Esophagus squamous epithelium (tissue), 5 donors: ENCODE measurements at places on chromosomes 1 and 21.

DNA sequence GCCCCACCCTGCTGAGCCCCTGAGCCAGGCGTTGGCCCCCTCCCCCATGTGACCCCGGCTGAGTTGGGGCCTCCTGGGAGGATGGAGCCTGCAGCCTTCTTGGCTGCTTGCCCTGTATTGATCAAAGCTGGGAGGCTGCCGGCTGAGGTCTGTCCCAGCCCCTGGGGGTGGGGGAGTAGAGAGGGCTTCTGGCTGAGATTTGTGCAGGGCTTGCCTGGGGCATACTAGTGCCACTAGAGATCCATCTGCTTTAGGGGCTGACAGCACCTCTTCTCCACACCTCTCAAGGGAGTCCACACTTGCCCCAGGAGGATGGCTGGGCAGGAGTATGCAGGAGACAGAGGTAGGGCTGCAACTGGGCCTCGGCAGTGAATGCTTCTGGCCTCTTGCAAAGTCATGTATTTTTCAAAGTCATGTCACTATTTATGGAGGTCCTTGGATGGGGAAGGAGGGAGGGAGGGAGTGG is 53.6 kb upstream of the SSBP3 start:
- no peak for DNase-seq

- no peak for DNase-seq
These were observed 107.3 kb downstream of the HMGB4 start for GRCh38 chr1:33971018-33971710.

DNA sequence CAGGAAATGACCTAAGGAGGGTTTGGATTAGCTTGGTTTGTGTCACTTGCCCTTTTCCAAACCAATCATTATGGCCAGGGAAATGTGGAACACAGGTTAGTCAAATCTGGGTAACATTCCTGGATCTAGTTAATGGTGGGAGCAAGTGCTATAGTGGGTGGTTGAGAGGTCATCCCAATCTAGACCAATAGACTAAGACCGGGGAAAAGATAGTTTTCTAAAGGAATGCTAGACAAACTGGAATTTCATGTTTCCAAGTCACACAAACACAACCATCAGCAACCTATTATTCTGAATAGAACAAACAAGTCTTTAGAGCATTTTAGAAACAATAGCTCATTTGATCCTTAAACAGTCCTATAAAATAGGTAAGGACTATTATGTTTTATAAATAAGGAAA is 4.3 kb upstream of the MAN1A2 start:
- no peak for DNase-seq

DNA sequence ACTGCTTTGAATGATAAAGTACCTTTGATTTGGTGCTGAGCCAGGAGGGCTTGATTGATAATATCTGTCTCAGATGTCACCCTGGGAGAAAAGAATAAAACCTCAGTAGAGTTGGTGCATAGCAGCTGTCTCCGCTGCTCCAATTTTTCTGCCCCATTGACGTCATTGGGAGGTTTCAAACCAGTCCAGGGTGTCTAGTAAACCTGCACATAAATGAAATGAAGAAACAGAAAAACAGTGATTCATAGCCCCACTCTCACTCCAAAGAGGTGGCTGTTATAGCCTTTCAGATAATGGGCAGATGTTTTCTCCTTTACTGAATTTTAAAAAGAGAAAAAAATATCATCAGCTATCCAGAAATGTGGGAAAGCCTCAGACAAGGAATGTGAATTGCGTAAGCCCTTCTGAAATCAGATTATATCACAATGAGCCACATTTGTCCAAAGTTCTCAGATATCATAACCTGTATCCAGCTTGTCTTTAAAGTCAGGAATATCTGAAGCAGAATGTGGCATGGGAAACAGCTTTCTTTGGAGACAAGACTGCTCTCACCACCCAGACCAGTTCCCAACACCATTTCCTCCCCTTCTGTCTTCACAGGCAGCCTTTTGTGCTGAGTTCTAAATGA is 351.3 kb upstream of the SGIP1 start:
- DNase-seq = no peak

- no peak for DNase-seq
These were observed 14.0 kb upstream of the FOXO6 start for GRCh38 chr1:41347276-41347675.

- no peak for DNase-seq
These were observed 495.1 kb downstream of the SETD4 start for GRCh38 chr21:35565204-35565611.

GRCh38 chr1:110208916-110209645 is 1.0 kb upstream of the KCNC4 start:
- DNase-seq = no peak

DNA sequence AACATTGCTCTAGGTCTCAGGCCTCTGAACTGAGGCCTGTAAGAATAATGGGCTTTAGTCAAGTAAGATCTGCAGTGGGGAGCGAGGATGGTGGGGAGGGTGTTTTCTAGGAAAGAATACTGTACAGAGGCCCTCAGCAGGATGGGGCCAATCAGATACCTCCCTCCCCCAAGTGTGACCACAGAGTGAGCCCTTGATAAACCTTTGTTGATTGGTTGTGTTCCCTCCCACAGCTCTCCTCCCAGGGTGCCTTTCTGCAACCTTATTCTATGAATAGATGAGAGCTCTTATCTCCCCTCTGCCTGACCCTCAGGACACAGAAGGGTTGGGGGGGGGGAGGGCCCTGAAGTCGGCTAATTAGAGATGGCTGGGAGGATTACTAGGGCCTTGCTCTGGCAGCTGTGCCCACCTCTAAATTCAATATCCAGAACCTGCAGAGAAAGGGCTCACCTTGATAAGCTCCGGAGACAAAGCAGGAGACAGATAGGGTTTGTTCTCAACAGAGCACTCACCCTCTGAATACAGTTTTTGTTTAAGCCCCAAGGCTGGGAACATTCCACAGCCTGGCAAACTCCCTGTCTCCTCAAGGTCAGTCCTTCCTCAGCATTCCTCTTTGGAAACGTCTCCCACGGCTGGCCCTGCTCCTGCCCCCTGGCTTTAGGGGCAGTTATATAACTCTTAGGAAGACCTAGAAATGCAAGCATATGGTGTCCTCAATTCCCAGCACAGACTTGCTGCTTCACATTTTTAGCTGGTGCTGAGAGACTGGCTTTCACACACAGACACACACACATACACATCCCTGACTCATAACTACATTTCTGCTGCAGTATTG is 42.9 kb downstream of the ATP1A1 start:
- no peak for DNase-seq

GRCh38 chr1:110153407-110153950 is 3.2 kb downstream of the SLC6A17 start:
- DNase-seq = no peak

GRCh38 chr1:67748630-67749029 is 63.6 kb downstream of the GADD45A start:
- no peak for DNase-seq

- DNase-seq = no peak
These were observed at the start of gene ADAMTSL4 for GRCh38 chr1:150548632-150549495. ADAMTSL4 (plus strand) TSS chr1:150549408; CDS start chr1:150552289, 2,881 bp downstream.

- DNase-seq = no peak
These were observed 15.6 kb upstream of the SRP9 start for GRCh38 chr1:225762002-225762441.

GRCh38 chr21:43581453-43581852 is 77.8 kb downstream of the HSF2BP start:
- DNase-seq = no peak

- no peak for DNase-seq
These were observed 460.1 kb upstream of the RUNX1 start for GRCh38 chr21:35509001-35509704.

- DNase-seq = no peak
These were observed 840.0 kb upstream of the B3GALT2 start for GRCh38 chr1:194026422-194026821.

GRCh38 chr1:7315946-7316345 is 455.1 kb upstream of the VAMP3 start:
- no peak for DNase-seq

GRCh38 chr1:200921571-200922110 is 26.9 kb downstream of the INAVA start:
- no peak for DNase-seq

- peak; percentile 4 for DNase-seq
These were observed 50.5 kb upstream of the PPP2R5A start for GRCh38 chr1:212234431-212235395.

- DNase-seq = no peak
These were observed 16.7 kb downstream of the PCSK9 start for GRCh38 chr1:55055951-55056631.

DNA sequence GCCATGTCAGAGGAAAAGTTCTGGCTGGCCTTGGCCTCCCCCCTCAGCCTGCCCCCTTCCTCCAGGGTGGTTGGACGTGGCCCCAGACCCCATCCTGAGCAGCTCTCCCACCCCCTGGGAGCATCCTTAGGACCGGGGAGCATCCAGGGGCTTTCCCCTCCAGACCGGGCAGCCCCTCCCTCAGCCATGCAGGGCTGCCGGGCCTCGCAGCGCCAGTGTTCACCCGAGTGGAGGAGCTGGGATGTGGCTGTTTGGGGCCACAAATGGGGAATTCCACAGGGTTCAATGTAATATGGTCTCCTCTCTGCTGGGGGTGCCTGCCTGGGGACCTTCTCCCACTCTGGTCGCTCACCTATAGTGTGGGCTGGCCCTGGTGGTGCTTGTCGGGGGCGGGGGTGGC is 4.2 kb upstream of the PFKL start:
- no peak for DNase-seq

DNA sequence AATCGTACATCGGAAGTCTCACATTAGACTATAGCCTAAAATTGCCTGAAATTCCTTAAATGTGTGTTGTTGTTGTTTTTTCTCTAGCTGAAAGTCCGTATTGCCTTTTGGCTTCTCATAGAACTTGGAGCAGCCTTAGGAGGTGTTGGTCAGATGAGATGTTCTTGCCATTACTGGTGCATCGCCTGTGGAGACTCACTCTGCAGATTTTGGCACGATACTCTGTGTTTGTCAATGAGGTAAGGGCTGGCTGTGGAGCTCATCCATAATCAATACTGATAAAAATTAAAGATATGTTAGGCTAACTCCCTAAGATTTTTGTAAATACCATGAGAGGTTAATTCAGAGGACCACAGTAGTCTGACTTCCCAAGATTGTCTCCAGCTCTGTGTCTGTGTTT is 28.9 kb downstream of the AGT start:
- no peak for DNase-seq

DNA sequence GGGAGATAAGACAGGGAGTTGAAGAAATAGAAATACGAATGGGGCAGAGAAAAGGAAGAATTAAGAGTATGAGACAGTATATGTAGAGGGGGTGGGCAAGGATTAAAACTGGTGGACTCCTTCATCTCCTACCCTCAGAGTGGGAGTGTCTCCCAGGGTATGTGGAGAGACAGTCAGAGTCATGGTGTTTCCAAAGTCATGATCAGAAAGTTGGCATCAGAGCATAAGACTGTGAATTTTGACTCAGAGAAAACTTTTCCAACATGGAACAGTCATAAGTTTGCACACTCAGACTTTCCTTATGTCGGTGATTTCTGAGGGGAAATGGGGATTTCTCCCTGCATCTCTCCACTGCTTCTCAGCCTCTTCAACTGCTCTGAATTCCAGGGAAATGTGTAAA is 2.4 kb downstream of the CD84 start:
- DNase-seq = no peak

DNA sequence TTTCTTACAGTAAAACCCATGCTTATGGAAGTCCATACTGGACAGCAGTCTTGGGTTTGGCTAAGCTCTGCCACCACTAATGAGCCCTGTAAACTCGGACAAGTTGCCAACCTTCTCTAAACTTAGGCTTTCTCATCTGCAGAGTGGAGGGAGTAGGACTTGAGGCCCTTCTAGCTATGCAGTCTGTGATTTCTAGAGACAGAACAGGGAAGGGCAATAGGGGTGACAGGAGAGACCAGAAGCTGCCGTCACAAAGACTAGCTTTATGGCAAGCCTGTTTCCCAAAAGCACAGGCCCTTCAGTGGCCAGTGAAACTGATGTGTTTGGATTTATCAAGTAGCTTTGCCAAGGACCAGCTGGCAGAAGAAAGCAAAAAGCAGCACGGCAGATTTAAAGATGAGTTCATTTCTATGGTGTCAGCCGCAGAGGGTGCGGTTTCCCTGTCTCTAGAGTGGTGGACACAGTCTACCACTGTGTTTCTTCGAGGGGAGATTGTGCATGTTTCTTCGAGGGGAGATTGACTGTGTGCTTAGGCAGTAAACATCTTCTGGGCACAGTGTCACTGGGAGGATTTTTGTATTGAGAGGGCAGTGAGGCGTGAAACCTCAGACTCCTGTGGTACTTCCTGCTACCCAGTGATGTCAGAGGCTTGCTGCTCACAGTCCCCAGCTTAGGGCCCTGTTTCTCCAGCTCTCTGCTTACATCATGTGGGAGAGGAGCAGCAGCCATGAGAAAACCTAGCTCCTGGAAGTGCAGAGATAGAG is 119.0 kb downstream of the ROR1 start:
- peak; percentile 7 for DNase-seq

DNA sequence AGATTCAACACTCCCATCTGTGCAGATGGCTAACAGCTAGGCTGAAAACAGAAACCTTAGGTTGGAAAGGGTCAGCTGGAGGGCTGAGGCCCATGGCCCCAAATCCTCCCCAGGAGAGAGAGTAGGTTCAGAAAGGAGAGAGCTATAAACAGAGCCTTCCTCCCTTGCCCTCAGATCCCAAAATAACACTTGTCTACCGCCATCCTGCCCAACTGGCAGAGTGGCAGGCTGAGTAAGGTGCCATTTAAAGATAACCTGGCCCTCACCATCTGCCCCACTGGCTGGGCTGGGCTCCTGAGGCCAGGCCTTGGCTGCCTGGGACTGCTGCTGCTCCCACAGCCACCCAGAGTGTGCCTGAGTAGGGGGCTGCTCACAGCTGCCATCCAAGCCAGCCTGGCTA is 4.3 kb upstream of the SHISA4 start:
- DNase-seq = no peak

GRCh38 chr1:198108636-198109370 is 48.0 kb upstream of the NEK7 start:
- DNase-seq = no peak

- DNase-seq = no peak
These were observed 1521.4 kb downstream of the PLA2G4A start for GRCh38 chr1:188350104-188350503.

DNA sequence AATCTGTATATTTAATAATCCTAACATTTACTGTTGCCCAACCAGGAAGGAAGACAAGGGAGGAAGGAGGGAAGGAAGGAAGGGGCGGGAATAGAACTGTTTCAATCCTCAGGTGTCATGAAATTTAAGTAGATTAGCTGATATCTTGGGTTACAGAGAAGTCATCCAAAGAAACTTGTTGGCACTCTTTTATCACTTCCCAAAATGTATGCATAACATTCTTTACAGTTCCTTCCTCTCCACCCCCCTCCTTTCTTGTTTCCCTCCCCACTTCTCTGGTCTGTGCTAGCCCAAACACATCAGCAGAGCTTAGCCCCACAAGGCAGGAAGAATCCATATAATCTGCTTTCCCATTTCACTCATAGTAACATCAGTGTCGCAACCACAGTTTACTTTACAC is 110.9 kb downstream of the ESRRG start:
- no peak for DNase-seq

GRCh38 chr1:63087966-63088365 is 234.4 kb upstream of the FOXD3 start:
- no peak for DNase-seq

DNA sequence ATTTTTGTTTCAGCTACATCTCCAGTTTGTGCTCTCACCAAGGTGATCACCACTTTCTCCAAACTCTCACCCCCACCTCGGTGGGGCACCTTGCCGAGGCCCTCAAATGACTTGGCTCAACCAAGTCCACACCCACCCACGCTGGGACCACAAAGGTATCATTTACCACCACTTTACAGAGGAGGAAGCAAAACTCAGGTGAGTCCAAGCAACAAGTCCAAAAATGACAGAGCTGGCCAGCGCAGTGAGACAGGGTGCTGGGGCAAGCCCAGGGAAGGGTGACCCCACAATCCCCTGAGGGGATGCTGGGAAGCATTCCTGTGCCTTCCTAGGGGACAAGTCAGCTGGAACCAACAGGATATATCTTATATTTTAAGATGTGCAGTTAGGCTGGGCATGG is 24.7 kb downstream of the SSBP3 start:
- DNase-seq = no peak
